ENCODE measurements at places on chromosomes 3 and 15.

- no peak for DNase-seq
Measured at GRCh38 chr3:128247666-128248409, 94.6 kb downstream of the EEFSEC start.

- no peak for DNase-seq
Measured at GRCh38 chr3:65268426-65268825, 580.6 kb upstream of the ADAMTS9 start.

GRCh38 chr3:59733041-59733809 is 683.4 kb upstream of the CFAP20DC start:
- DNase-seq = no peak

DNA sequence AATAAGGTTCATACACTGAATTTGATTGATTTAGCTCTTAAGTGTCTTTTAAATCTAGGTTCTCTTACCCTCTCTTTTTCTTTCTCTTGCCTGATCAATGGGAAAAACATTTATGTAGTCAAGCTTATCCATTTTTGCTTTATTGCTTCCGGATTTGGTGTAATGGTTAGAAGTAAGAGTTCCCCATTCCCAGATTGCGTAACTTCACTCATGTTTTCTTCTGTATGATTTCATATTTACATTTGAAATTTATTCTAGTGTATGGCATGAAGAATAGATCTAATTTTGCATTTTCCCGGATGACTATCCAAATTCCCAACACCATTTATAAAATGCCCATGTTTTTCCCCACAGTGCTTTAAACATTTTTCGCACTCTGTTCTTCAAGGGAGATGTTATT is 27.9 kb upstream of the SV2B start:
- no peak for DNase-seq

DNA sequence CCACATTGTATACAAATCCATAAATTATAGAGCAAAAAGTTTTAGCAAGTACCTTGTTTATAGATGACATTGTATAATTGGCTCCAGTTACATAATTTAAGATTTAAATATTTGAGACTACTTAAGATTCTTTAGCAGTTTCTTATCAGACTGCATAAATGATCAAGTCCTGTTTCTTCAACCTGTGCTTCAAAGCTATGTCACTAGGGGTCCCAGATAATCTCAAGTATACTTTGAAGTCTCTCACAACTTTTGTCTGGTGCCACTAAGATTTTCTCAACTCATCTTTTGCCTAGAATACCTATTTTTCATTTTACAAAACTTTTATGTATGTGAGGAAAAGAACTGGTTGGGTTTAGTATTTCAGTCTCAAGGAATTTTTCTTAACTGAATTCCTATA is 205.5 kb downstream of the STAG1 start:
- DNase-seq = no peak

GRCh38 chr3:191340966-191341365 is 10.6 kb upstream of the UTS2B start:
- no peak for DNase-seq

DNA sequence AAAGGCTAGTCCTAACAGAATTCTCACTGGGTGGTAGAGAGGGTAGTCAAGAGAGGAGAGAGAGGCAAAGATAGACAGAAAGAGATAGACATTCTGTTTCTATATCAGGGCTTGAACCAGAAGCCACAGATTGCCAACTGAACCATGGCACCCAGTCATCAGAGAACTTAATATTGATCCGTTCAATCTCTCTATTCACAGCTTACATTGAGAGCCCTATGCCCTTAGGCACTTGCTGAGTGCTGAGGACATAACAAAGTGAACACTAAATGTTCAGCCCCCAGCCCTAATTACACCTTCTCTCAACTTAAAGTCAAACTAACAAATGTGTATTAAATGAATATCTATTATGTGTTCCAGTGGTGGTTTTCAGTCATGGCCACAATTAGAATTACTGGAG is 124.1 kb downstream of the FILIP1L start:
- no peak for DNase-seq

GRCh38 chr3:155745795-155746550 is 1.1 kb upstream of the PLCH1 start:
- DNase-seq = no peak

DNA sequence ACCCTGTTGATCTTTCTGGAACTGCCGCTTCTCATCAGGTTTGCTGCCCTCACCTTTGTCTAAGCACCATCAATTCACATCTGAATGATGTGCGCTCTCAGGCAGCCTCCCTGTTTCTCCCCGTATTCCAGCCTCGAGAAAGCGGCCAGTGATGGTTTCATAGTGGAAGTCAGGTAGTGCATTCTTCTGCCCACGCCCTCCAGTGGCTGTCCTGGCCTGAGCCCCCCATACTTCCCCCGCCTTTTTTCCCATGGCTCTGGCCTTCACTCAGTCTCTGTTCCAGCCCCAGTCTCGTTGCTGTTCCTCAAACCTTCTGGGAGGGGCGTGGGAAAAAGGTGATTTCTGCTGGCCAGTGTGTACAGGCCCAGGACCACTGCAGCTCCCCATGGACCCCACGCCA is 101.3 kb downstream of the ASB7 start:
- no peak for DNase-seq
